ENCODE measurements at places on chromosomes 3 and 15. TPM values are rescaled to one million over a fixed set of nuclear protein-coding genes. Genes with fewer than 3 reads are reported as not detected.

- H3K27ac ChIP-seq, result peak overlapping the region; percentile 91
- H3K4me1 ChIP-seq, result peaks cover 24% of the 10 kb centered on the region
- no peaks in the 10 kb centered on the region for H3K27me3 ChIP-seq
- no peaks in the 10 kb centered on the region for H3K36me3 ChIP-seq
- DNase-seq, result peak; percentile 81
- H3K4me3 ChIP-seq, result no peak overlapping the region
Measured at GRCh38 chr3:54661151-54661550, 266.7 kb downstream of the LRTM1 start.

DNA sequence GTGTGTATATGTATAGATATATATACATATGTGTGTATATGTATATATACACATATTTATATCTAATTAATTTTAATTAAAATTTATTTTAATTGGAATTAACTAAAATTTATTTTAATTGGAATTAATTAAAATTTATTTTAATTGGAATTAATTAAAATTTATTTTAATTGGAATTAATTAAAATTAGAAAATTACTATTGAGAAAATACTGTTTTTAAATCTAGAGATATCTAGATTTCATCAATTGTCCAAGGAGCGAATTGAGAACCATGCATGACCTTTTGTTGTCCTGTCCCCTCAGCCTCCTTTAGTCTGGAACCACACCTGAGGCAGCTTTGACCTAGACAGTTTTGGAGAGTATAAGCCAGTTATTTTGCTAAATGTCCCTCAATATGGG lies 1.8 kb downstream of the MOBP start:
- H3K36me3 ChIP-seq, result no peaks in the 10 kb centered on the region
- H3K27me3 ChIP-seq, result no peaks in the 10 kb centered on the region
- no peaks in the 10 kb centered on the region for H3K4me1 ChIP-seq
- DNase-seq, result no peak
- H3K4me3 ChIP-seq, result no peak overlapping the region

GRCh38 chr3:13403847-13404246 lies 16.3 kb downstream of the NUP210 start:
- no peak overlapping the region for H3K27ac ChIP-seq
- no peaks in the 10 kb centered on the region for H3K4me1 ChIP-seq
- no peak overlapping the region for H3K4me3 ChIP-seq

GRCh38 chr15:93932164-93932776 lies 299.1 kb upstream of the MCTP2 start:
- no peak overlapping the region for H3K27ac ChIP-seq
- H3K27me3 ChIP-seq, result no peaks in the 10 kb centered on the region
- DNase-seq, result no peak

- DNase-seq, result no peak
- no peak overlapping the region for H3K27ac ChIP-seq
- H3K4me3 ChIP-seq, result no peak overlapping the region
- H3K36me3 ChIP-seq, result no peaks in the 10 kb centered on the region
- no peaks in the 10 kb centered on the region for H3K27me3 ChIP-seq
Measured at GRCh38 chr15:58487041-58487723, 55.4 kb downstream of the LIPC start.

- no peak for DNase-seq
- H3K36me3 ChIP-seq, result no peaks in the 10 kb centered on the region
- no peaks in the 10 kb centered on the region for H3K27me3 ChIP-seq
- no peak overlapping the region for H3K27ac ChIP-seq
- H3K4me1 ChIP-seq, result no peaks in the 10 kb centered on the region
Measured at GRCh38 chr3:24137334-24137733, 192.2 kb downstream of the NR1D2 start.

- no peaks in the 10 kb centered on the region for H3K27me3 ChIP-seq
- H3K4me3 ChIP-seq, result no peak overlapping the region
- H3K27ac ChIP-seq, result no peak overlapping the region
- H3K4me1 ChIP-seq, result no peaks in the 10 kb centered on the region
- no peak for DNase-seq
Measured at GRCh38 chr3:102162251-102162650, 272.6 kb upstream of the ZPLD1 start.

GRCh38 chr3:71784914-71785531 lies at the start of gene PROK2:
Gene PROK2 (minus strand): TSS chr3:71785148. CDS start chr3:71785052, 96 bp downstream.
- H3K4me1 ChIP-seq, result peaks cover 14% of the 10 kb centered on the region
- no peaks in the 10 kb centered on the region for H3K36me3 ChIP-seq
- H3K27ac ChIP-seq, result peak within 1 kb of the TSS; percentile 23
- peak within 1 kb of the TSS; percentile 23 for H3K4me3 ChIP-seq
- peak; percentile 48 for DNase-seq

Gene THRB
- total RNA-seq, result 3.1 TPM

Gene SERINC4
- total RNA-seq, result 0.18 TPM

Gene CIDEC
- total RNA-seq, result 0.13 TPM

Gene RYR3
- total RNA-seq, result 22.0 TPM

Gene B3GNT5
- 5.3 TPM for total RNA-seq

Data from muscle of leg (tissue), 16 donors.